ENCODE measurements at places on chromosomes 2 and 18.

GRCh38 chr2:236899146-236899545, 186.5 kb upstream of the COPS8 start:
- no peak for DNase-seq

- peak; percentile 67 for DNase-seq
Observed at GRCh38 chr2:37168217-37168981, 11.6 kb upstream of the EIF2AK2 start.

GRCh38 chr2:64942693-64943092, 46.5 kb upstream of the SLC1A4 start:
- DNase-seq: no peak

- DNase-seq: no peak
Observed at GRCh38 chr2:147025646-147026585, 818.9 kb upstream of the ACVR2A start.

DNA sequence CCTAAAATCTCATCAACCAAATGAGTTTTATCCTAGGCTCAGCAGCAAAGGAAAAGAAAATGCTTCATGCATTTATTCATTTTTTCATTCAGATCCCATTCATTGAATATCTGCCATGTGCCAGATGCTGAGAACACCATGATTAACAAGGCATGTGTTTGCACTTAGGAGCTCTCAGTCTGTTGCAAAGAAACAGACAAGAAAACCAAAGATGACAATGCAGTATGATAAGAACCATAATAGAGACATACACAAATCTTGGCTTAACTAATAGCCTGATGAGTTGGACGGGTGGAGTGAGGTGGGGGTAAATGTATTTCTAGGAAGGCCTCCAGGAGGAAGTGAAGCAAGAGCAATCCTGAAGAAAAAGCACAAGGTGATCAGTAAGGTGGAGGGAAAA, 177.8 kb upstream of the SCN7A start:
- DNase-seq: no peak
